ENCODE measurements at places on chromosomes 13 and 19. TPM values are rescaled to one million over a fixed set of nuclear protein-coding genes. Genes with fewer than 3 reads are reported as not detected.

- peak; percentile 11 for DNase-seq
Measured at GRCh38 chr13:52749419-52749818, 9.8 kb upstream of the CNMD start.

The RPL21 gene
- total RNA-seq: 734 TPM

DNA sequence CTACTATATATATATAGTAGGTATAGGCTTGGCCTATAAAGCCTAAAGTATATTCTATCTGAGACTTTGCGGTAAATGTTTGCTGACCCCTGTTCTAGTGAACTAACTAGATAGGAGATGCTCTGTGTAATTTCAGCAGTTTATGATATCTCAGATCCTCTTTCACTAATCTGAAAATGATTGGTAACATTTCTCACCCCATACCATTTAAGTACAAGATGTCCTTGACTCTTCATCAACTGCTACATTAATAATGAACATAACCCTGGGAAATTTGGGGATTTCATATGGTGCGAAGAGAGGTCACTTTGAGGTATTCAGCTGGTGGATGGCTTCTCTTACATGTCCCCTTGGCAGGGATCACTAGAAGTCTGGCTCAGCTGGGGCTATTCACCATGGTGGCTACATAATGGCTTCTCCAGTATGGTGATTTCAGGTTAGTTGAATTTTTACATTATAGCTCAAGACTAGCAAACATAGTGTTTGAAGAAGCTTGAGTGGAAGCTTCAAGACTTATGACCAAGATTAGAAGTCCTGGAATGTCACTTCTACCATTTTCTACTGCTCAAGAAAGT, 103.6 kb upstream of the MYCBP2 start:
- DNase-seq: no peak

DNA sequence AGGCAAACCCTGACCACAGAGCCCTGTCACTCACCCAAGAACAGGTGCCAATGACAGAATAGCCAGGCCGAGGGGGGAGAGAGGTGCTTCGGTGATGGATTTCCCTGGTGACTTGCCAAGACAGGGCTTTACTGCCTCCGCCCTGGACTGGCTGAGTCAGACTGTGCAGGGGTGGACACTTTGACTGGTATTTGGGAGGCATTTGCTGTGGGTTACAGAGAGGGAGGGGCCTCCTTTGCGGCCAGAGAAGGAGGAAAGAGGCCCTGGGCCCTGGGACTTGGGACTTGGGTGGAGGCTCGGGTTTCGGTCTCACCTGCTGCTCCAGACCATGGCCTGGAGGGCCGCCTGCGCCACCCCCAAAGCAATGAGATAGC, 4.6 kb upstream of the EPS8L1 start:
- peak; percentile 80 for DNase-seq
